ENCODE measurements at places on chromosomes 3 and 15.
A peak's percentile ranks its signal among the peaks of the same experiment; 100 is the strongest.

DNA sequence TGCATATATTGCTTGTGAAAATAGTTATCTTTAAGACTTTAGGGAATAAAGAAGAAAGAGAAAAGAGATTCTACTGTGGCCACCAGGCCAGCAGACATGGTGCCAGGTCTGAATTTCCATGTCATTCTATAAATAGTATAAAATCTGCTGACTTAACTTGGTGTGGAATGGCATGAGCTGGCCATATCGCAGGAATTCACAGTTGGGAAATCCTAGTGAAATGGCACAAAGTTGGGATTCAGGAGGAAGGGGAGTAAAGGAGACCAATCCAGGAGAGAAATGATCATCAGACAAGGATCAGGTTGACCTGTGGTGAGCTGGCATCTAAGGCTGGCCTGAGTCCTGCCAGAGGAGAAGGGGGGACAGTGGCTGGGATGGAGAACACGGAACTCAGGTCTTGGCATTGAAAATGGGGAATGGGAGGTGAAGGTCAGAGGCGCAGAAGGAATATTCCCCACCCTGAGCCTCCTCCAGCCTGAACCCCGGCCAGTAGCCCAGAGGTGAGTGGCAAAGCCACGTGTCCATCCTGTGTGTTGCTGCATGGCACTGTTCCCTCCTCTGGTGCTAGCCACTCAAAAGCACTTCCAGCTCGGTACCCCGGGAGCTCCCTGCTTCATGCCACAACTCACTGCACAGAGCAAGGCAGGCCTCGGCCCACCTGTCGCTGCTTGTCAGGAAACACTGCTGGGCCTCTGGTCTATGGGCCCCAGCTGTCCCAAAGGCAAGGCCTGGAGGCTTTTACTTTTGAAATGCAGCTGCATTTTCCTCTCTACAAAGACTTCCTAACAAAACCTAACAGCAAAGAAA lies 51.4 kb downstream of the SSUH2 start:
- no peak for DNase-seq

- DNase-seq: no peak
These were observed 27.2 kb upstream of the SLC41A3 start for GRCh38 chr3:126111126-126111551.

DNA sequence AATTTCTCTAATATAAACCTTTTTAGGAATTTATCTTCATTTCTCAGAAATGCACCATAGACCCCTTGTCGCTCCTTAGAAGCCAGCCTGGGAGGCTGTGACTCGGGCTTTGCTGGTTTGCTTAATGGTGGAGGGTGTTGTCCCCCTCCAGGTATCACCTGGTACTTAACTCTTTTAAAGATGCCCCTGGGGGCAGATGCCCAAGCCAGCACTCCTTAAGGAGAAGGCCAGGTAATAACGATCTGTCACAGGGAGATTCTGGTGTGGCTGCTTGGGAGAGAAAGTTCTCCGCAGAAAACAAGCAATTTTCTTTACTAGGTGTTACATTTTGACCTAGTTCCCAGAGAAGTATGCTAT lies 22.3 kb downstream of the EHD4 start:
- no peak for DNase-seq

GRCh38 chr3:155387571-155387970 lies 94.1 kb upstream of the STRIT1 start:
- peak; percentile 44 for DNase-seq

- DNase-seq: no peak
These were observed 20.0 kb downstream of the MEIS2 start for GRCh38 chr15:37080261-37080921.

DNA sequence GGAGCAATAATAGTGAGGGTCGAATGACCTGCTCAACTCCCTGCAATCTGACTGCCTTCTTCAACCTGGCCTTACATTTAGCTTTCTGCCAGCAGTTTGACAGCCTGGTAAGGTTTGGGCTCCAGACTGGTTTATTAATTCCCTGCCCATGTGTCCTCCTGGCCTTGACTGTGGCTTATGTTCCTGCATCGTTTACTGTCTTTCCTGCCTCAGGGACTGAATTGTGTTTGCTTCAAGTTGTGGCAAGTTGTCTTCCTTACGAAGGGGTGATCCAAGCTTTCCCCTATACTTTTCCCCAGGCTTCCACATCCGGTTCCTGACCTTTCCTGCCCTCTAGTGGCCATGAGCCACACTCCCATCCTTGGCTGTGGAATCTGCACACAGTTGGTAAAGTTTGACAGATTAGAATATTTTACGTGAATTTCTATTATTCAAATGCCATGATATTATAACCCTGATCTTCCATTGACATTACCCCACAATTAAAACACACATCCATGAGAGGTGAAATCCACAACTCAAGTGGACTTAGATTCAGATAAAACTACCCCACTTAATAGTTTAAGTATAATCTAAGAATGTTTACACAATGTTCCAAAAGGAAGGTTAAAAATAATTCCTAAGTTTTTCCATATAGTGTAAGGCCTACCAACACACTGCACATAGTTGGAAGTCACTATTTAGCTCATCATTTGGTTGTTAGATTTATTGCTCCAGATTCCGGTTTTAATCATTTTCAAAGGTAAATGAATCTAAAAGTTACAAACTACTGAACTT lies 95.7 kb downstream of the NEDD4 start:
- peak; percentile 62 for DNase-seq

DNA sequence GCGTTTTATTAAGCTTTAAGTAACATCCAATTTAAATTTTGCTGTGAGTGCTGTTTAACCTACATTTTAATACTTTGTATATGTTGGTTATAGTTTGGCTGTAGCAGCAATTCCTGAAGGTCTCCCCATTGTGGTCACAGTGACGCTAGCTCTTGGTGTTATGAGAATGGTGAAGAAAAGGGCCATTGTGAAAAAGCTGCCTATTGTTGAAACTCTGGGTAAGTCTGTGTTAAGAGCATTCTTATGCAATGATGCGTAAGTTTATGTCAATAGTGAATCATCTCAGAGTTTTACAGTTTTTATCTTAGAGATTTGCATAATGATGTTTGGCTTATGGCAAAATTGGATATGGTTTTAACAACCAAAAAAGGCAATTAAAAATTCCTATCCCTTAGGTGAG lies 62.7 kb downstream of the ASTE1 start:
- DNase-seq: peak; percentile 92

DNA sequence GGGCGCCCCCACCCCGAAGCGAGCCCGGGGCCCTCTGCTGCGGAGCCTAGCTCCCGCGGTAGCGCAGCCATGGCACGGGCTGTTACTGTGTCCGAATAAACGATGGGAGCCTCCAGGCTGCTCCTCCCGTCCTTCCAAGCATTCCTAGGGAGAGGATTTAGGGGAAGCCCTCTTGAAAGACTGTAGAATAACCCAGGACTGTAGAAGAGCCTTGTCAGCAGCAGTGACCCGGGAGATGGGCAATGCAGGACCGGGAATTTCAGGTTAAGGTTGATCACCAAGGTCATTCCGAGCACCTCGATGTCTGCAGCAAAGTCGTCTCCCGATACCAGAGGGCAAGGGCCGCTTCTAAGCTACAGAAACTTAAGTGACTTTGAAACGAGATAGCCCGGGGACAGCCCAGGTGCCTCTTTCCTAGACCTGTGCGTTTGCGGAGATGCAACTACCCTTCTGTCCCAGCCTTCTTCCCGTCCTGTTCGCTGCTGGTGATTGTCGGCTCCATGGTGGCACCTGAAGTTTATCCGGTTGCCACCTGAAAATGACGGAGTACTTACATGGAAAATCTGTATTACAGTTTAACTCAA lies 753 bp upstream of the MYO5A start:
- DNase-seq: no peak
